ENCODE measurements at places on chromosomes 5 and 9. TPM values are rescaled to one million over a fixed set of nuclear protein-coding genes. Genes with fewer than 3 reads are reported as not detected.
A peak's percentile ranks its signal among the peaks of the same experiment; 100 is the strongest.

- no peak for DNase-seq
Measured at GRCh38 chr9:110582156-110582555, 2.6 kb upstream of the SVEP1 start.

The SPINK4 gene
- not detected for total RNA-seq

- no peak for DNase-seq
Measured at GRCh38 chr5:132417889-132418485, 48.5 kb downstream of the SLC22A5 start.

The PCDH12 gene
- total RNA-seq: 0.04 TPM

- no peak for DNase-seq
Measured at GRCh38 chr9:123739902-123740301, 190.0 kb downstream of the DENND1A start.

DNA sequence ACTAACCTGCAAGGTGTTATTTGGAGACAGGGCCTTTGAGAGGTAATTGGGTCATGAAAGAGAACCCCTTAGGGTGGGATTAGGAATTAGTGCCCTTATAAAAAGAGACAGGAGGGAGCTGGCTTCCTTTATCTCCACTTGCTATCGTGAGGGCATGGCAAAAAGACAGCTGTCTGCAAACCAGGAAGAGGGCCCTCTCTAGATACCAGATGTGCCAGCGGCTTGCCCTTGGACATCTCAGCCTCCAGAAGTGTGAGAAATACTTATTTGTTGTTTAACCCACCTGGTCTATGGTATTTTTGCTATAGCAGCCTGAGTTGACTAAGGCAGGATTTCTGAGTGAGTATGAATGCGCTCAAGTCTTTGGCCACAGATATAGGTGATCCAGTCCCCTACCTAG, 978 bp upstream of the RGS14 start:
- no peak for DNase-seq

DNA sequence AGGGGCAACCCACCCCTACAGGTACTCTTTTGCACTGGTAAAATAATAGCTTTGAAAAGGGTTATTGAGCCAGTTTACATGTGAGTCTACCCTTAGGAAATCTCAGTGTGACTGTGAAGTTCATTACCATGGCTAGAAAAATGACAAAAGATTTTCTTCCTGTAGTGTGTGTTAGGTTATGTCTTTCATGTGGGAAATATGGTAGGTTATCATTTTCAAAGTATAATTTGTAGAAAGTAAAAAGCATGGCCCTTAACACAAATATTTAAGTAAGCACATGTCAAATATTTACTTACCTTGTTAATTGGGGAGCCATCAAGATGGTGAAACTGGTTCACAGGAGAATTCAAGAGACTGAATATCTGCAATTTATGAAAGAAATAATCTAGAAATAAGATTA, 37.3 kb upstream of the PLPP1 start:
- no peak for DNase-seq

The WNT8A gene
- not detected for total RNA-seq

The FAM78A gene
- 105 TPM for total RNA-seq

The DCP2 gene
- 111 TPM for total RNA-seq

- DNase-seq: no peak
Measured at GRCh38 chr5:171849585-171850323, 64.1 kb downstream of the SMIM23 start.

- no peak for DNase-seq
Measured at GRCh38 chr5:16675806-16676205, 59.0 kb upstream of the RETREG1 start.

The TLR4 gene
- total RNA-seq: 0.02 TPM

DNA sequence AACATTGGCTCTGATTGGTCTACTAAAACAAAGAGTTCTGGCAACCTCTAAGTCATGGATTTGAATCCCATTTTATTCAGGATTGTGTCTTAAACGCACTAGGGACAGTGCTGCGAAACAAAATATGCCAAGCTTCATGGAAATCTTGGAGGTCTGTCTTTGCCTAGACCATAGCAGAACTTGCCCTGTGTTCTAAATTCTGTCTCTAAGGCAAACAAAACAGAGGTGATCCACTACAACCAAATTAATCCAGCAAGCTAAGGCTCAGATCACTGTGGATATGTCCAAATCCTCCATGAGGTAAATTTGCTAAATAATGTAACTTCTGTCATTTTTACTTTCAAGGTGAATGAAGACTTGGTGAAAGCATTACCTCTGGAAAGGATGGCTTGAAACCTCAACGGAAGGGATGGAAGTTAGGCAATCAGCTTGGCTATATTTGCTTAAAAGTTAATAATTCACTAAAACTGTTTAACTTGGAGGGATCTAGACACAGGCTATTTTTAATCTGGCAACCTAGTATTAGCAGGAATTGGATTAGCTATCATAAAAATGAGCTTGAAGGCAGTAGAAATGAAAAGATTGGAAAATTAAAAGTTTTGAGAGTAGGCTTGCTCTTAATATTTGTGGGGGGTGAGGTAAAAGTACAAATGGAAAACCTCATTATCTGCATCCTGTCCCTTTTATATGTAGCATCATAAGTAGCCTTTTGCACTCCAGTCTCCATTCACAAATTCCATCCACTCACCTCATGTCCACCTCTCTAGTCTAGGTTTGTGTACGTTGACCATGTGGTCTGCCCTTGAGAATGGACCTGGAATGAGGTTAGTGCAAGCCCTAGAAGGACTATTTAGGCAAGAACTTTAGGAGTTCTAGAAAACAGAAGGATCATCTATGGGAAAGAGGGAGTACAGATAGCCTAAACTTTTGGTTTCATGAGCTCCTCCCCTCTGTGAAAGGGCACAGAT, 176.2 kb downstream of the SMC2 start:
- DNase-seq: no peak

DNA sequence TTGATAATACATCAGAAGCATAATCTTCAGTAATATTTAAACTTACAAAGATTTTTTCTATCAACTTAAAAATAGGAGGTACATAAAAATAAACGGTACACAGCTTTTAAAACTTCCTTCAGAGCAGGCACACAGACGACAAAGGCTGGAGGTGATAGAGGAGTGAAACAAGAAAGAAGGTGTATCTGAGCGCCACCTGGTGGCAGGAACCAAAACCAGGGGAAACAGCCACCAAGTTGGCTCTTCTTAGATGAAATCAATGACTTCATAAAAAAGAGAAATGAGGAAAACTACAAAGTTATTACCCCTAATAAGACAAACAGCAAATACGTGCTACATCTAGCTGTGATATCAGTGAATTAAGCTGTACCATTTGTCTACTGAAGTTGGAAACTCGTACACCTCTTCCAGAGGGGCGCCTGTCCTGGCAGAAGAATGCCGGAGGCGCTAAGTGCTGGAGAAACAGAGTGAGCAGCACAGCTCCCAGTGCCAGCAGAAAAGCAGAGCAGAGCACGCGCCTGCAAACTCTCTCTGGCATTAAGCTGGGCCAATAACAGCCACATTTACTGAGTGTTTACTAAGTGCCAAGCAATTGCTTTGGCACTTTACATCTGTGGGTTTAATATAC, 85.9 kb downstream of the SETX start:
- peak; percentile 69 for DNase-seq

GRCh38 chr9:94150890-94151650, 66.8 kb downstream of the PTPDC1 start:
- no peak for DNase-seq

The LVRN gene
- 2.9 TPM for total RNA-seq

GRCh38 chr5:71932655-71933338, 174.5 kb upstream of the MAP1B start:
- DNase-seq: peak; percentile 23

The EQTN gene
- total RNA-seq: not detected

The EIF4EBP3 gene
- 7.7 TPM for total RNA-seq

- DNase-seq: no peak
Measured at GRCh38 chr9:136541179-136541578, 4.7 kb downstream of the NOTCH1 start.

The GRM6 gene
- not detected for total RNA-seq

- DNase-seq: no peak
Measured at GRCh38 chr5:107541400-107541799, 129.3 kb downstream of the EFNA5 start.

GRCh38 chr9:116674210-116674980, 12.7 kb upstream of the TRIM32 start:
- DNase-seq: no peak

The RXRA gene
- total RNA-seq: 21.4 TPM

The IL13 gene
- not detected for total RNA-seq

DNA sequence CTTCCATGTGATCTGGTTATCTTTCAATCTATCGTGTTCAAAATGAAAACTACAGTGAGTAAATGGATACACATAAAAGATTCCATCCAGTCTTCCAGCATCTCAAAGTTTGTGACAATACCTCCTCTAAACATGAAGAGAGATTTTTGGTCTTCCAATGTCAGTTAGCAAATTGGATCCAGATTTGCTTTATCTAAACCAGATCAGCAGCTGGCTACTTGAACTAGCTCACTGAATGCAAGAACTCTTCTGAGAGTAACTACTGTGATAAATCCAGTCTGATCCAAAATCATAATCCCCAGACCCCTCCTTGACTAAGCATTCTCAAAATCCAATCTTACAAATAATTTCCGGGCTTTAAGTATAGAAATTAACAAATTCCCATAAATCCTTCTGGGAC, 2177.9 kb upstream of the C9orf72 start:
- DNase-seq: no peak

DNA sequence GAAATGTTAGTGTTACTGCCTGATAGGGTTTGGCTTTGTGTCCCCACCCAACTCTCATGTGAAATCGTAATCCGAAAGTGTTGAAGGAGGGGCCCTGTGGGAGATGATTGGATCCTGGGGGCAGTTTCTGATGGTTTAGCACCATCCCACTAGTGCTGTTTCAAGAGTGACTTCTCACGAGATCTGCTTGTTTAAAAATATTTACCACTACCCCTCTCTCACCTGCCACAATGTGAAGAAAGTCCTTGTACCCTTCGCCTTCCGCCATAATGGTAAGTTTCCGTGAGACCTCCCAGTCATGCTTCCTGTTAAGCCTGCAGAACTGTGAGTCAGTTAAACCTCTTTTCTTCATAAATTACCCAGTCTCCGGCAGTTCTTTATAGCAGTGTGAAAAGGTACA, 2.6 kb upstream of the RFX3 start:
- peak; percentile 38 for DNase-seq

DNA sequence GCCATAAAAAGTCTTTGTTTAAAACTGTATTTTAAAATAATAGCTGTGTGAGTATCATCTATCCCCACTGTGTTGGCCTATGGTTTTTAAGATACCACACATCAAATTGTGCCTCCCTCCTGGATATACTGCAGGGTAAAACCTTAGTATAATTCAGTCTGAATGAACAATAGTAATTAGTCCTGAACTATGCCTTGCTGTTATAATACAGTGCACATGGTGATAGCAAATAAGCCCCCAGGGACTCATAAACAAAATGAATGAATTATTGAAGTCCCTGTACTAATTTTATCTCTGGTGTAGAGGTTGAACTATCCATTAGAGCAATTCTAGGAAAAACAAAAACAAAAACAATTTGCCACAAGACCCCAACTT, 142.7 kb upstream of the ADAMTSL1 start:
- no peak for DNase-seq

DNA sequence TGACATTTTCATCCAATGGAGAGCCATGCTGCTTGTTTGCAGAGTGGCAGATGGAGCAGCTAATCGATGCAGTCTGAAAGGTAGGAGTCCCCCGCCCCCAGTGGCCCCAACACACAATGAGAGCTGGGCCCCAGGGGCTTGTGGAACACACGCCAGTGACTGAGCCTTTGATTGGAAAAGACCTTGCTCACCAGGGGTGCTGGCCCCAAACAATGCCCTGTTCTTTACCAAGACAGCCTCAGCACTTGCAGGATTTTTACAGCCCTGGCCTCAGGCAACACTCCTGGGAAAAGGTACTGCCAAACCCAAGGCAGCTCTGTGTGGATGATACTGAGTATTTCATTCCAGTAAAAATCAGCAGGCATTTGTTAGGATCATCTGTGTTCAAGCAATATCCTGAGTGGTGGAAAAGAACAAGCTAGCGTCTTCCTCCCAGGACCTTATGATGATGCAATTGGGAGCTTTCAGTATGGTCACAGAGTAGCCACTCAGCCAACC, 276.8 kb upstream of the CLINT1 start:
- DNase-seq: no peak

DNA sequence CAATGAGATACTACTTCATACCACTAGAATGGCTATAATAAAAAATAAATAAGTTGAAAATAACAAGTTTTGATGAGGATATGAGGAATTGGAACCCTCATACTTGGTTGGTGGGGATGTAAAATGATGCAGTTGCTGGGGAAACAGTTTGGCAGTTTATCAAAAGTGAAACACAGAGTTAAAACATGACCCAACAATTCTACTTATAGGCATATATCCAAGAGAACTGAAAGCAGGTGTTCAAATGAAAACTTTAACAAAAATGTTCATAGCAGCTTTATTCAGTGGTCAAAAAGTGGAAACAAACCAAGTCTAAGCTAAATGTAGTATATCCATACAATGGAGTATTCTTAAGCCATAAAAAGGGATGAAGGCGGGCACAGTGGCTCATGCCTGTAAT, 13.1 kb upstream of the LHFPL2 start:
- no peak for DNase-seq

GRCh38 chr5:13581914-13582313, 362.6 kb downstream of the DNAH5 start:
- DNase-seq: no peak

The SLIT3 gene
- 0.04 TPM for total RNA-seq

- peak; percentile 81 for DNase-seq
Measured at GRCh38 chr5:143402553-143403333, 743 bp downstream of the NR3C1 start.

Measured in K562 (cell line).